ENCODE measurements at places on chromosomes 4 and X.

- no peak for DNase-seq
Measured at GRCh38 chrX:13370713-13371112, 50.9 kb upstream of the ATXN3L start.

DNA sequence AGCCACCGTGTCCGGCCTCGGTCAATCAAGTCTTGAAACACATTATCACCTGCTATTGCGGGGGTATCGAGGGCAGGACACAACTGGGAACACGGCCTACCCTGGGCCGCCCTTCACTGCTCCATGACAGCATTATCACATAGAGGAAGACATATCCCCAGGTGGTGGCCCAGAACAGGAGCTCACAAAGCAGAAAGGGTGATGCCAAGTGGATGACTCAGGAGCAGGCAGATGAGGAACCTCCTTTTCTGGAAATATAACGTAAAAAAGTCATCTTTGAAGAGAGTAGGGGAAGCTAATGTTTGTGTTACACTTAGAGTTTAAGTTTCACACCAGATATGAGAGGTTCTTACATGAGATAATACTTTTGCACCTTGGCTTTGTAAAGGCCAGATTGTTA lies 5.3 kb upstream of the SUPT20HL1 start:
- no peak for DNase-seq

- no peak for DNase-seq
Measured at GRCh38 chrX:72006461-72006860, 95.8 kb downstream of the NHSL2 start.

GRCh38 chrX:63993936-63994335 lies 208.9 kb upstream of the ARHGEF9 start:
- no peak for DNase-seq

DNA sequence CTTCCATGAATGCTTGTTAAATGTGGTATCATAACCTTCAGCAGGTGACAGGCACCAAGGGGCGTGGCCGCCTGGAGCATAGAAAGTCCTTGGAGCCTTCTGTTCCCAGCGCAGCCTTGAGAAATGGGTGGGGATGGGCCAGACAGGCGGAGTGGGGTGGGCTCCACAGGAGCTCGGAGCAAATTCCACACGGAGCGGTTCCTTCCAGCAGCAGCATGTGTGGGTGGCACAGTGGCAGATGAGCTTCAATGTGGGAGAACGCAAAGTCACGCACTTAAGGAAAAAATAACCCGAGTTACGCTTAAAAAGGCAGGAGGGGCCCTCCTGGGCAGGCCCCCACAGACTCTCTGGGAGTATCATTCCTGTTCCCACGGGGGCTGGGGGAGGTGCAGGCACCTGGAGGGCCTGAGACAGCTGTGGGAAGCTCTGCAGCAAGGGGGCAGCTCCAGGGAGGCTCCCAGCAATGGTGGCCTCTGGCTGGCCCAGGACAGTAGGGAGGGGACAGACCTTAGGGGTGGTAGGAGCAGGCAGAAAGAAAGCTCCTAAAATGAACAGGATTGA lies 15.3 kb downstream of the TMEM271 start:
- DNase-seq = no peak

DNA sequence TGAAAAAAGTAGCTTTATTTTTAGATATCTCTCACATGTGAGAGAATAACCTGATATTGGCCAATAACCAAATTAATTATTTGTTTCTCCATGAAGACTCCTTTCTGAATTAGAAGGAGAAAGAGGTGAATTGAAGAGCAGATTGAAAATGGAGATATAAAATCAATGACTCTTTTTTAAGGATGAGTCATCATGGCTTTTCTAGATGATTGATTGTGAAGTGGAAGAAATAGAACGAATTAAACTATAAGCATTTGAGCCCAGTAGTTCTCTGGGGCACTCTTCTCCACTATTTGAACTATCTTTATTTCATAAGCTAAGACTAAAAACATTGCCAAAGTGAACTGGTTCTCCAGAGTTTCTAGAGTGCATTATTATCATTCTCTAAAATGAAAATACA lies 137.2 kb upstream of the EDNRA start:
- DNase-seq = no peak

DNA sequence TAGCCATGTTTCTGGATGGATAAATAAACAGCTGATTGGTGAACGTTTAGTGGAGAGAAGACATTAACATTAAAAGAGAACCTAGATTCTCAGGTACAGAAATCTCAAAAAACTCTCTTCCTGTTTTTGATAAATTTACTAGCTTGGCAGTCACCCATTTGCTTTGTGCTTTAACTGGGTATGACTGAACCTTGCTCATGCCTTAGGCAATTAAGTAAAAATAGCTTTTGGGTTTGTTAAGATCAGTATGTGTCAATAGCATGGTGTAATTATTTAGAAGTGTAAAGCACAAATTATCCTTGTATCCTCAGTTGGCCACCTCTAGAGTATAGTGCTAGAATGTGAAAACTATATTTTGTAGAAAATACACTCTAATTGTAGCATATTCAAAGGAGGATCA lies 200.0 kb downstream of the CFAP299 start:
- no peak for DNase-seq

DNA sequence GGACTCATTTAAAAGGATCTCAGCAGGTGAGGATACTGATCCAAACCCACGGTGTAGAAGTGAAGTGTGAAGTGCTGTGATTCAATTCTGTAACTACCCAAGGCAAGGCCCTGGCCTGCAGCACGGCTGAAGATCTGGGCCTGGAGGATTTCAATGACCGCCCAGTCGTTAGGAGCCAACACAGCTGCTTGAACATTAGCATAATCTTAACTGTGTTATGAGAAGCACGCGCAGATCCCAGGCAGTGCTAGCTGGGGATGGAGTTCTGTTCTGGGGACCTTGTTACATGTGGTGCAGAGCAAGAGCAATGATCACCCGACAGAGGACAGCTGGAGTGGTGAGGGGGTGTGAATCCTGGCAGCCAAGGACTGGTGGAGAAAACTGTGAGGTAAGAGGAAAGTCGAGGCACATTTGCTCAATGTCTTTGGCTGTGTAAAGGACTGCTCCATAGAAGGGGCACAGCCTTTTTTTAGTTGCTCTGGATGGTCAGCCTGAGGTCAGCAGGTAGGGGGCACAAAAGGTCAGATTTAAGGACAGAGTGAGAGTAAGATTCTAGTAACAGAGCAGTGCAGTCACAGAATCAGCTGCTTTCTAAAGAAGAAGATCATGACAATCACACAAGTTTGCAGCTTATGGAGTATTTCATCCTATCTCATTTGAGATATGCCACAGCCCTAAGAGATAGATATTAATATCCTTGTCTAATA lies 181.8 kb downstream of the DCLK2 start:
- no peak for DNase-seq
